Stimulated activated CD8-positive, alpha-beta memory T cell treated with anti-CD3 and anti-CD28 coated beads, Interleukin-7, amount 100 ng/mL, for 1 hour (primary cell): ENCODE measurements at places on chromosomes 4 and X.
A peak's percentile ranks its signal among the peaks of the same experiment; 100 is the strongest.

GRCh38 chr4:147975933-147976928, 244.3 kb downstream of the ARHGAP10 start:
- DNase-seq, result no peak

- DNase-seq, result no peak
Measured at GRCh38 chr4:17232566-17233253, 279.2 kb downstream of the QDPR start.

- DNase-seq, result no peak
Measured at GRCh38 chr4:145554691-145555090, 64.5 kb upstream of the MMAA start.

- no peak for DNase-seq
Measured at GRCh38 chr4:172680691-172681090, 487.9 kb upstream of the GALNT7 start.

DNA sequence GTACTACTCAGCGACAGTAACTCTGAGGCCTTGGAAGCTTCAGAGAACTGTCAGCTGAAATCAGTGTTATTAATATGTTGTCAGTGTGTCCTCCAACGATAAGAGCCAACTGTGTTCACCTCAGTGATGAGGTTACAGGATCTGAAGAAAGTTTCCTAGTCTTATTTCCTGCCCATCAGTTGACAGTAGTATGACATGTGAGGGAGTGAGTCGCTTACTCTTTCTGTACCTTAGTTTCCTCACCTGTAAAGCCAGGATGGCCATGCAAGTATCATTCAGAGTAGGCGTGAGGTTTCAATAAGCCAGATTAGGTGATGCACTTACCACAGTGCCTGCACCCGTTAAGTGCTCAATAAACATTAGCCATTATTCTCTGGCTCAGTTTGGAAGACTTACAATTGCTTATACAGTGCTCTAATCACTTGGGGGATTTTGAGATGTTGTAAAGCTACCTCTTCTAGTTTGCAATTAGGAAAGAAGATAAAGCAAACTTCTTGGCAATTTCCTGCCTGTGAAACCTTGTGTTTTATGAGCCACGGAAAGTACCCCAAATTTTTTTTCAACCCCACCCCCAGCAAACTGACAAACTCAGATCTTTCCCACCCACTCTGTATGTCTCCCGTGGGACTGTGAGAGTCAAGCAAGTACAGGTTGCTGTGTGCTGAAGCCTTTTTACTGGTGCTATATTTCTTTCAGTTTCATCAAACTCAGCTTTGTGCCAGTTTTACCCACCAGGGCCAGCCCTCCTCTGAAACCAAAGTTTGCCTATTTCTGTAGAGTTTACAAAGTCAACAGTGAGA, 62.2 kb downstream of the ANXA3 start:
- no peak for DNase-seq

DNA sequence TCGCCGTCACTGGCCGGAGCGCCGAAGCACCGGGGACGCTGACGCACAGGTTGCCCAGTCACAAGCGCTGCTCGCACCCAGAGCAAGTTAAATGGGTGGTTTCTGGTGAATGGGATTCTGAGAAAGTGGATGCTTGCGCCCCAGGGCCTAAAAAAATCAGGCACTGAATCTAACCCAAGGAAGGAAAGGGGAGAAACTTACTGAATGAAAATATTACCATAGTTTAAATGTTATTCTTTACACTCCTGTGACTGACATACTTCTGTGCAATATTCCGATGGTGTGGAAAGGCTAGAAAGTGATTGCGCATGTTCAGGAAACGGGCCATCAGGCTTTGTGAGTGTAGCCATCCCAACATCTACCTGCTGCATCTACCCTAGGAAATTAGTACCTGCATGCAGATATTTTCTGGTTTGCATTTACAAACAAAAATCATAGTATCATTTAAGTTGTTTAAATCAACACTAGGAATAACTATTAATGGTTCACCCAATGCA, 838 bp upstream of the ABCG2 start:
- DNase-seq, result no peak

- DNase-seq, result no peak
Measured at GRCh38 chrX:40050532-40050931, 47.2 kb downstream of the BCOR start.

GRCh38 chr4:23932186-23932585, 42.3 kb upstream of the PPARGC1A start:
- DNase-seq, result no peak

GRCh38 chrX:16664626-16665025, 14.7 kb downstream of the S100G start:
- no peak for DNase-seq

- peak; percentile 1 for DNase-seq
Measured at GRCh38 chrX:46381630-46382029, 163.6 kb downstream of the ZNF674 start.

DNA sequence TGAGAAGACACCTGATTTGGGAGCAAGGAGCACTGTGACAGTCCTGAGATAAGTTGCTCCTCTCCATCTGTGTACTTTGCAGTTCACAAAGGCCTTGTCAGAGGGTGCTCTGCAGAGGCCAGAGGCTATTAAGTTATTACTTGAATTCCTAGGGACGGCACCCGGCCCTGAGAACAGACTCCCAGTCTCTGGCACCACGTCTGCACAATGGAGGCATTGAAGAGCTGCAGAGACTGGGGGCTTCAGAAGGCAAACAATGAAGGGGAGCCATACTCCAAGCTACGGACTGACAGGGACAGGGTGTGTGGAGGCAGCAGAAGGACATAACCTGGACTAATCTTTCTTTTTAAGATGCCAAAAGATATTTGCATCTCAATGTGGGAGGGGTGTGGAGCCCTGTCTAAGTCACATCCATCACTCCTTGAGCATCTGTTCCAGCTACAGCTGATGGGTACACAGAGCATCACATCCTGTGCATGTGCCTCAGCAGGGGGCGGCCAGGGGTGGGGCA, 11.5 kb downstream of the RASGEF1B start:
- no peak for DNase-seq

DNA sequence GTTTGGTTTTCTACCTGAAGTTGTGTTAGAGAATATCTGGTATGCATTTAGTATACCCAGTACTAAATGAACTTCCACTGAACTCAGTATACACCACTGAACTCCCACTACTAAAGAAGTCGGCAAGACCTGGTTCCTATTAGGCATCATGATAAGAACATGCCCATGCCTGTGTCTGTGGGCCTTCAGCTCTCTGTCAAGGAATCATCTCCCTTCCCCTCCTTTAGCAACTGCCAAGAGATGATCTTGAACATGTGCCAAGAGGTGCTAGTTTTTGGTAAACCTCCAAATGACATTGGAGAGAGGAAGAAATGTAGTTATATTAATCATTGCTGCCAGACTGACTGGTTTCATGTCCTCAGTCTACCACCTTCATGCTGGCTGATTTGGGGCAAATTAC, 113.2 kb downstream of the ATP10D start:
- no peak for DNase-seq

DNA sequence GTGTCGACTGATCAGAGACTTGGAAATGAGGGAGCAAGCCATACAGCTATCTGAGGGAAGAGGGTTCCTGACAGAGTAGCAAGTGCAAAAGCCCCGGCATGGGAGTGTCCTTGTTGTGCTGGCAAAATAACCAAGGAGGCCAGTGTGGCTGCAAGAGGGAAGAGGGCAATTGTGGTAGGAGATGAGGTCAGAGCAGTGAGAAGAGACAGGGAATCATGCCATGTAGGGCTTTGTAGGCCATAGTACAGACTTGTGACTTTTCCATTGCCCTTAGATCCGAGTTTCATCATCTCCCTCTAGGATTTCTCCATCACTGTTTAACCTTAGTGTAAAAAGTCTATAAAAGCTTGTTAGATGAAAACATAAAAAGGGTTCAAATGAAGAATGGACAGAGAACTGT, 76.2 kb downstream of the DOCK11 start:
- no peak for DNase-seq

GRCh38 chr4:30768277-30768676, 48.1 kb downstream of the PCDH7 start:
- no peak for DNase-seq

DNA sequence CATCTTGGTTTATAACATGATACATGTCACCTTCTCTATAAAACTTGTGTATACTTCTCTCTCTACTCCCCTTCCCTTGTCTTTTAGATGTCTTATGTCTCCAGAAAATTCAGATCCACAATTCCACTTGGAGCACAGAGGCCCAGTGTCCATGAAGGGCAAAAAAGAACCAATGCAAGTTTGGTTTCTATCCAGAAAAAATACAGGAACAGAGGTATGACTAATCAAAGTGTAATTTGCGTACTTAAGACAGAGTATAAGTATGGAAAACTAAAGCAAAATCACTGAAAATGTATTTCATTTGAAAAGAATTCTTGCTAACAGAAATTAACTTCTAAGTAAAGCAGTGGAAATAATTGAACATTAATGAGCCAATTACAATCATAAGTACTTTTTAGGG, 46.2 kb downstream of the GUCY1B1 start:
- no peak for DNase-seq

DNA sequence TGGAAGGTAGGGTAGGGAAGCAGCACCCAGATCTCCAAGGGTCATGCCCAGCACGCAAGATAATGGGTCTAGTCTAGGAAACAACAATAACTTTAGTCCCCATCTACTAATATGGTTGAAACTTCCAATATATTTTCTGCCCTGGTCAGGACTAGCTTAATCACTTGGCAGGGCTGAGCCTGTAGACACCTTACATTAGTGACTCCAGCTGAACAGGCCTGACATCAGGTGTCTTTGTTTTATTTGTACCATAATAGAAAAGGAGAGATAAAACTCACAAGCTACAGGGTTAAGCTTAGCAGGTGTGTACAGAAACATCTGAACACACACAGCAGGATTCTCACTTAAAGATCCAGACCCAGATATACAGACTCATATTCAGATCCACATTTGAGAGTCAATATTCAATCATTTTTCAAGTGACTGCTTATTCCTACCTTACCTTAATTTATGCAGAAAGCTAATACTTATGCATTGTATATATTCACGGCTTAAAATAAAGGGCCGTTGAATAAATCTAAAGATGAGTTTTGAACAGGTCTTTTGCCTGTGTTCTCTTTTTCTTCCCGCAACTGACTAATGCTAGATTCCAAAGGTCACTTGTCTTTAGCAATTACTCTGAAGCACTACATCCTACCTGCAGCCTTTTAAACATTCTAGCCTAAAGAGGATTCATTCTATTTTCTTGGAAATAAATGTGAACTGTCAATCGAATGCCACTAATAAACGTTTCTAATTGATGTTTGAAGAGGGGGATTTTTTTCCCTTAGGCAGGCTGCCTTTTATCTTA, 745.3 kb downstream of the RPA4 start:
- no peak for DNase-seq

DNA sequence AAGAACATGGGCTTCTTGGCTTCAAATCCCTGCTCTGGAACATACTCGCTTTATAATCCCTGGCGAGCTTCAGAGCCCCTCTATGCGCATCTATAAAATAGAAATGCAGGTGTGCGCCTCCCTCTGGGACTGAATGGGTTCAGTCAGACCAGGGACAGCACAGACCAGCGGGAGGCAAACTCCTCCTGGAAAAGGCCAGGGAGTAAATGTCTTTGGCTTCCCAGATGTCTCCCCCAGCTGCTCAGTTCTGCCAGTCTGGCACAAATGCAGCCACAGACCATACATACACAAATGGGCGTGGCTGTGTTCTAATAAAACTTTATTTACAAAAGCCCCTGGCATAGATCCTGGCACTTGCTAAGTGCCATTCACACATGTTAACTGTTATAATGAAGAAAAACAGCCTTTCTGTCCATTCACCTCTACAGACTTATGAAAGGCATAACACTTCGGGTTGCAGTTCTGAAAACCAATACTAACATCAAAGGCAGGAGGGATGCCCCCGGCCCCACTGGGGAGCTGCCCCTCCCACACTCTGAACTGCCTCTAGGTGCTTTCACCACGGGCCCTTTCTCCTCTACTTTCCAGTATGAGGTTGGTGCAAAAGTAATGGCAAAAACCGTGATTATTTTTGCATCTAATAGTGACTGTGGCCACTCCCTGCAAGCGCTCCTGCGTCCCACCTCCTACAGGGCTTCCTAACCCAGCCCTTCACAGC, 4.6 kb downstream of the JAKMIP1 start:
- DNase-seq, result no peak

GRCh38 chr4:73086095-73086868, 16.8 kb upstream of the COX18 start:
- DNase-seq, result no peak

DNA sequence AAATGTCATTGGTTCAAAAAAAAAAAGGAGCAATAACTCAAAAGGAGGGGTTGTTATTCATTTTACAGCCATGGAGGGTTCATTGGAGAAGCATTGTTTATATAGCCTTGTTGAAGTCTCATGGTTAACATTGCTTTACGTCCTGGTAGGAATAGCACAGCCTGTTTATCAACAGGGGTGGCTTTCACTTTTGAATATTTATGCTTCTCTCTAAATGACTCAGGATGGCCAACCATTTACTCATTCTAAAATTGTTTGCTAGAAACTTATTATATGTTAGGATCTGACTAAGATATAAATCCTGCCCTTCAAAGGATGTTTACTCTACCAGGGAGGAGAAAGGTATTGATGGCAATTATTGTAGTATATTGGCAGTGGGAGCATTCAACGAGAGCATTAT, 534.1 kb upstream of the GALNTL6 start:
- no peak for DNase-seq

- no peak for DNase-seq
Measured at GRCh38 chrX:47361538-47362511, 8.6 kb upstream of the ZNF157 start.

- no peak for DNase-seq
Measured at GRCh38 chrX:107398115-107398514, 51.3 kb upstream of the FRMPD3 start.

- DNase-seq, result no peak
Measured at GRCh38 chrX:16876696-16877095, 6.5 kb upstream of the RBBP7 start.

DNA sequence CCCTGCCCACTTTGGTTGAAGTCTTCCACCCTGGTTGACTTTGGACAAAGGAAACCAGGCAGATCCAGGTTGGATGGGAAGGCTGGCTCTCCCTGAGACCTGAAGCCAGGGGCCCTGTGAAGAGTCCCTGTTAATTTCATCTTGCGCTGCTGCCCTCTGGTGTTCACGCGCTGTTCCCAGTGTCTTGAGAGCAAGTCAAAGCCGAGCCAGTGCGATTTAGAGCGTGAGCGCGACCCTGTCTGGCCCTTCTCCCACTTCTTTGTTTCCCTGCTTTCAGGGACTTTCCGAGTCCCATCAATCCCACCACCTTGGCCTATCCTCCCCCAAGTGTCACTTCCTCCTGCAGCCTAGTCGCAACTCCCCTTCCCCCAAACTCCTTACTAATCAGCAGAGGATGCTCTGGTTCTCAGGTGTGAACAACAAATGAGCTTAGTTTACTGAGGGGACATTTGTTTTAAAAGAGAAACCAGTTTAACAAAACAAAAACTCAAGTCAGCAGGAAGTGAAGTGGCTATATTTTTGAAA, 25.8 kb upstream of the CHRNA9 start:
- DNase-seq, result peak; percentile 75

- DNase-seq, result no peak
Measured at GRCh38 chrX:41184312-41184711, 99.1 kb downstream of the USP9X start.

GRCh38 chrX:45771114-45771513, 570.4 kb upstream of the DIPK2B start:
- DNase-seq, result no peak

- no peak for DNase-seq
Measured at GRCh38 chrX:136272325-136272724, 21.1 kb upstream of the MAP7D3 start.

GRCh38 chrX:69319376-69319775, 154.1 kb upstream of the PJA1 start:
- no peak for DNase-seq

GRCh38 chr4:164081371-164081770, 586.9 kb downstream of the TMA16 start:
- DNase-seq, result no peak

GRCh38 chr4:184234155-184234554, 16.5 kb upstream of the ENPP6 start:
- no peak for DNase-seq
